ENCODE measurements at places on chromosomes 13 and 19. TPM values are rescaled to one million over a fixed set of nuclear protein-coding genes. Genes with fewer than 3 reads are reported as not detected.

- DNase-seq: no peak
Measured at GRCh38 chr13:27981006-27981708, 7.3 kb downstream of the URAD start.

GRCh38 chr19:3441089-3441985 is 39.0 kb downstream of the SMIM24 start:
- DNase-seq: no peak

DNA sequence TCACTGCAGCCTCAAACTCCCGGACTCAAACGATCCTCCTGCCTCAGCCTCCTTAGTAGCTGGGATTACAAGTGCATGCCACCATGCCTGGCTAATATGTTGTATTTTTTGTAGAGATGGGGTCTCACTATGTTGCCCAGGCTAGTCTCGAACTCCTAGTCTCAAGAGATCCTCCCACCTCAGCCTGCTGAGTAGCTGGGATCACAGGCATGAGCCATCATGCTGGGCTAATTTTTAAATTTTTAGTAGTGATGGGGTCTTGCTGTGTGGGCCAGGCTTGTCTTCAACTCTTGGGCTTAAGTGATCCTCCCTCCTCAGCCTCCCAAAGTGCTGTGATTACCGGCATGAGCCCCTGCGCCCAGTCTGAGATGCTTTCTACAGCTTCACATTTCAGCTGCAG is 15.3 kb downstream of the ATCAY start:
- no peak for DNase-seq

DNA sequence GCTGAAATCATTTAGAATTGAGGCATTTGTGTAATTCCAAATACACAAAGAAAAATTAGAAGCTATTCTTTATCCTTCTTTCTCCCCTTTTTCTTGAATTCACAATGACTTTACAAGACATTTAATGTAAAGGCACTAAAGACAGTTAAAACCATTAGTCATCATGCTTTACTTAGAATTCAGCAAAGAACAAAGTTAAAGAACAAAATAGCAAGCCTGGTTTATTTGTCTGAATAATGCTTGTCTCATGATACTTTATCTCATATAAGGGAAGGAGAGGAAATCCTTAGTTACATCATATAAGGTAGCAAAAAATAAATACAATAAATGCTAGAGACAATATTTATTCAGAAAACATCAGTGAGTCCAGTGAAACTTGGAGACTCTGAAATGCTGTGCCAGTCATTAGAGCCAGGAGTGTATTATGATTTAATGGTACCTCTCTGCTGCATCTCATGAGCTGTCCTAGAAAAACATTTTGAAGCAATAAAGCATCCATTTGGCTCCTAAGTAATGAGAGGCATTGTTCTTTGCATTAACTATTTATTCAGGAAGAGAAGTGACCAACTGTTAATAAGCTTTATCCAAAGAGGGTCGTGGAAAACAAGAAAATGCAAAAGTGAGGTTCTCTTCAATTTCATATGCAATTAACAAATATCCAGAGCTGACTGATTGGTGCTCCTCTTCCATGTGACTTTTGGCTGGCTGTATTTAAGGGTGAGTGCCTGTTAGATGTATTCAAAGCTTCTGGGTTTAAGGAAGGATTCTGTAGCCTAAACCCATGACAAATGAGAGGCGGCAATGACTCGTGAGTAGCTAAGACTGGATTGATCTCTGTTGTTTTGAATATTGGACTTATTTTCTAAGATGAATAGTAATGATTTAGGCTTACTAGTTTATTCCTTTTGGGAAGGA is 105.0 kb downstream of the DGKH start:
- no peak for DNase-seq

DNA sequence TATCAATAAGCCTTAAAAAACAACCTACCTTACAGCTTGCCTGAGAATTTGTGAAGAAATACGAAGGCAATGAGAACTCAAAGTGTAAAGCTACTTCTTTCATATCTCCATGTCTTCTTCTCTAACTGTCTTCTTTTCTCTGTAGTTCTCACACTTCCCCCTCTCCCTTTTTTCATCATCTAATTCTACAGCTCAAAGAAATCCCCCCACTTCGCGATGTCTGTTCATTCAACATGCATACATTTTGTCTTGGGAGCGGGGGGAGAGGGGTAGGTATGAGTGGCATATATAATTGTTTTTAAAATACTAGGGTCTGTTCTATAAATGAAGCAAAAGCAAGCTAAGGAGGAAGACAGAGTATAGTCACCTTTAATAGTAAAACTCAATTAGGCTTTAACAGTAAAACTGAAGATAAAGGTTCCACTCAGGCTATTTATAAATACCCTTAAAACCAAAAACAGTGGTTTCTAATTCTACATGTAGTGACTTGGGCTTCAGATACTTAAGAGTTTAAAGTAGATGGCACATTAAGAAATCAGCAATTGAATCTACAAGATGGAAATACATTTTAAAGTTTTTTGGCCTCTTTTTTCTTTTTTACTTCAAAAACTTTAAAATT is 106.9 kb downstream of the KLF12 start:
- DNase-seq: no peak

DNA sequence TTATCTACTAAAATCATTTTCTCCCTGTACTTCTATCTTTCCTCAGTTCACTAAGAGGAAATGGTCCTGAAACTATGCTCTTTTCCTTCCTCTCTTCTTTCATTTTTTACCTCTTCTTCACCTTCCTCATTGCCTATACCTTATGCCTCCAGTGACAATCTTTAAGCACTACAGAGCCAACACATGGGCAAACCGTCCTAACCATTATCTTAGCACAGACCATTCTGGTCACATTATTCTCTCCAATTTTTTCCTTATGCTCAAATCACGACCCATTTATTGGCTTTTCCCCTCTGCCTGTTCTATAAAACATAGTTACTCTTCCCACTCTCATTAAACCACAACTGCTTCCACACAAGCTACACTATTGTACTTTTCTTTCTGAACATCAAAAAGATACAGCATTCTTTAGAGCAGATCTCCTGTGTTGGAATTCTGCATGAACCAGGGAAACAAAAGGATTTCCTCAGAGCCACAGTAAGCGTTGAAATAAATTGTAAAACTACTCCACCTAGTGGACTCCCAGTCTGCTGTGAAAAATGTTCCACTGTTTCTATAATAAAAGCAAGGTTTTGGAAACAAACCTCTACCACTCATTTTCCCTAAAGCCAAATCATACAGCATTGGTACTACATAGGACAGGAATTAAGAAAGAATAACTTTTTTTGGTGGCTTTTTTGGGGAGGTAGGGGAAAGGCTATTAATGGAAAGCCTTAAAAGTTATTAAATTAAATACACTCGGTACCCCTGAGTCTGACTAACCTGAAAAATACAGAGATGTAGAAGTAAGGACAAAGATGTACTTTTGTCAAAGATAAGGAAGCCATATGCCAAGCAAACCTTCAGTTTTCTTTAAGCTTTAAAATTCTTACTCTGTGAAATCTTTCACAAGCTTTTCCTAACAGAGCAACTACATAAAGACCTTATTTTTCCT is 19.5 kb downstream of the NUFIP1 start:
- no peak for DNase-seq

GRCh38 chr19:35501684-35502083 is 11.4 kb upstream of the KRTDAP start:
- DNase-seq: no peak

DNA sequence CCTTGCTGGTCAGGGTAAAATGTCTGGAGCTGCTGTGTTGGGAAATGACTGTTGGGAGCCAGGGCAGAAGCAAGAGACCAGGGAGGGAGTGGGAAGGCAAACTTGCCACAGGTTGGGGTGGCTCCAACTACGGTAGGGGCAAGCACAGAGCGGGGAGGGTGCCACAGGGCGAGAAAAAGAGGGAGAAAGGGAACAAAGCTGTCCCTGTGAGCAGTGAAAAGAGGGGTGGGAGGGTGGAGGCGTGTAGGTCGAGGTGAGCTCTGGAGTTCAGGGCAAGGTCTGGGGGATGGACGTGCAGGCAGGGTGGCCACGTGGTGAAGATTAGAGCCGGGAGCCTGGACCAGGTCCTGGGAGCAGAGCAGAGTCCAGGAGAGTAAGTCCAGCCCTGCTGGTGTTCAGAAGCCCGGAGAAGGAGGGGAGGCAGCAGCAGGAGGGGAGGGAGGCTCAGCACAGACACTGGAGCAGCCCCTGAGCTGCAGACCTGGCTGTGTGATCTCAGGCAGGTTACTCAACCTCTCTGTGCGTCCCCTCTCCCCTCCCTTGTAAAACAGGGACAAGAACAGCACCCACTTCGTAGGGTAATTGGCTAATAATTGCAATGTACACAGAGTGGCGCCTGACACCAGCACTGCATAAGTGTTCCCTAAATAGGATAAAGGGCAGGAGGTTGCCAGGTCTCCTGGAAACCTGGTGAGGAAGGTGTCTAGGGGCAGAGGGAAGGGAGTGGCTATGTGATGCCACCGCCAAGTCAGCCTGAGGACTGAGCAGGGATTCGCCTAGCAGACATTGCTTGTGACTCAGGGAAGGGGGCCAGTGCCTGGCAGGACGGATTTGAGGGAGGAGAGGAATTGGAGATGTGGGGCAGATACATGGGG is 3.2 kb upstream of the POLR2E start:
- DNase-seq: no peak

GRCh38 chr13:83941701-83942335 is 59.5 kb upstream of the SLITRK1 start:
- no peak for DNase-seq

- DNase-seq: peak; percentile 80
Measured at GRCh38 chr19:13849991-13850909, 26.7 kb upstream of the NANOS3 start.

DNA sequence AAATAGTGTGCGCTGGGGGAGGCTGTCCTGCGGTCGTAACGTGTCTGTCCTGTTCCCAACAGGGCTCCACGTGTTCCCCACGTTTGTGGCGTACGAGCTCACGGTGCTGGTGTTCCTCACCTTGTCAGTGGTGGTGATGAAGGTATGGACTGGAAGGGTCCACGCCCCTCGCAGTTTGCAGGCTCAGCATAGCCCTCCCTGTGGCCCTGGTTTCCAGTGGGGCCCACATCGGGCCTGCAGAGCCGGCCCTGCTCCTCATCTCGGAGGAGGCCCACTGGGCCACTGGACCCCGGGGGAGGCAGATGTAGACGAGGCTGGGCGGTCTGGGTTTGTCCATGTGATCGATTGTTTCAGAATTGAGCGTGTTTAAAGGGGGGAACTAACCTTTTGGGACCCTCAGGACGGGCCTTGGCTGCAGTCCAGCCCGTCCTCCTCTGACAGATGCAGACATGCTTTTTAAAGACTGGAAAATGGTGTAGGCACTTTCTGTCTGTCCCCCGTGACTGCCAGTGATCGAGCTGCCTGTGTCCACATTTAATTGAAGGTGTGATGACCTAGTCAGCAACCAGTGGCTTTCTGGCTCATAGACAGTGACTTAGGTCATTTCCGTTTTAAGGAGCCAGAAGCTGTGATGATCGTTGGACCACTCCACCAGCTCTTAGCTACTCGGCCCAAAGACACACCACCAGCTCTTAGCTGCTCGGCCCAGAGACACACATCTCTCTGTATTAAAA is 37.1 kb upstream of the TFDP1 start:
- no peak for DNase-seq

DNA sequence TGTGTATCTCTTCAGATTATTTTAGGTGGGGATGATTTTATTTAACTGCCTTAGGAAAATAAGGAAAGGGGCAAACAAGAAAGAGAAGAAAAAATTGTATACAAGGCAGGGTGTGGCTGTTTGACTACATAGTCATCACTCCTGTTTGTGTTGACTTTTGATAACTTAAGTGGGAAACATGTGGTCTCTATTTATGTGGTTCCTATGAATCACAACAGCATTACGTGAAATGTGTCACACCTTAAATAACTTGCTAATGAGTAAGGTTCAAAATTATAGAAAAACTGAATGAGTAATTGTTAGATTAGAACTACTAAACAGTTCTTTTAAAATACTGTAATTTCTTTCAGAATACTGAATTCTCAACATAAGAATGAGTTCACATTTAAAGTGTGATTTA is 69.3 kb downstream of the LMO7 start:
- no peak for DNase-seq

GRCh38 chr19:624433-625109 is 8.8 kb downstream of the POLRMT start:
- DNase-seq: no peak

DNA sequence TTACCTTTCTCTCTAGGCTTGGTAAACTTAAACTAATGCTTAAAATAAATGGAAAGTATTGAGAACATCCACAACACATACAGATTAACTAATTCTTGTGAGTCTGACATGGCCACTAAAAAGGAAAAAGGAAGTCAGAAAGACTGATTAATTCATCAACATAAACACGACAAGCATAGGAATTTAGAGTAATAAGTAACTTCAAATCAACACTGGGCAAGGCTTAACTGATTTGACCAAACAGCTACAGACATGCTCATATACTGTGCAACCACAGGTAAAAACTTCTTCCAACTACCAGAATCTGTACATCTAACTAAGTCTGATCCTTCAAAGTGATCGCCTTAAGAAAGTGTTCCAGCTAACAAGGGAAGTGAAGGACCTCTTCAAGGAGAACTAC is 20.5 kb downstream of the UGGT2 start:
- no peak for DNase-seq

- DNase-seq: no peak
Measured at GRCh38 chr13:33676045-33676989, 141.6 kb upstream of the RFC3 start.

DNA sequence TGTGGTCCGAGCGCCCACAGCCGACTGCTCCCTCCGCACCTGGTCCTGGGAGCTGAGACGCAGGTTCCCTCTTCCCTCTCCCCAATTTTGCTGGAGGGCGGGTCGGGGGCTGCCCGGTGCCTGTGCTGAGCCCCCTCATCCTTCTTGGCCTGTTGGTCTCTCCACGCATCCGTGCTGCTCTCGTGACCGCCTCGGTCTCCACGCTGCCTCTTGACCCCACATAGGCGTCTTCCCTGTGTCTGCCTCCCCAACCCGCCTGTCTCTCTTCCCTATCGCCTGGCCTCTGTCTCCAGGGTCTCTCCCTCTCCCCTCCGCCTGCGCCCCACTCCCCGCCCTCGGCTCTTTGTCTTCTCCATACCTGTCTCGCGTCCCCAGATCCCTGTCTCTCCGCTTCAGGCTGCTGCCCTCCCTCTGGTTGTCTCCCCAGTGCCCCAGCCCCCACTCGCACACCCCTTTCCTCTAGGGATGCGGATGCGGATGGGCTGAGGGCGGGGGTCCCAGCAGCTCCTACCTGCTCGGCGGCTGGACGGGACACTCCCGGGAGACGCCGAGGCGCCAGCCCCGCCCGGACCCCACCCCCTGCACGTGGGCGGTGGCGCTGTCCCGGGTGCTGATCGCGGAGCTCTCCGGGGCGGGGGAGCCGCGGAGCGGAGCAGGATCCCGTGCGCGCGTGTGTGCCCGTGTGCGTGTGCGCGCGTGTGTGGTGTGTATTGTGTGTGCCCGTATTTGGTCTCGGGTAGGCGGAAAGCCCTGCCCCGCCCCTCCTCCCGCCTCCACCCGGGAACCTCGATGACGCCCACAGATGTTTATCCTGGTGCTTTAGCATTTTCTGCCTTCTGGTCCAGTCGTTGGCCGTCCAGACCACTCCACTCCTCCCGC is at the start of gene SYT5:
Gene SYT5 (minus strand): TSS at position 684 of the 879 bp plus-strand sequence. CDS start 1,248 bp downstream, outside the sequence.
- peak; percentile 66 for DNase-seq

The RINL gene
- total RNA-seq: 53.5 TPM

The NALCN gene
- total RNA-seq: not detected

The SIAH3 gene
- not detected for total RNA-seq

The NLRP12 gene
- total RNA-seq: not detected

The ZNF112 gene
- total RNA-seq: 2.8 TPM

The CEBPA gene
- total RNA-seq: 0.51 TPM

The RFPL4AL1 gene
- total RNA-seq: not detected
